ENCODE measurements at places on chromosomes 12 and 14.

DNA sequence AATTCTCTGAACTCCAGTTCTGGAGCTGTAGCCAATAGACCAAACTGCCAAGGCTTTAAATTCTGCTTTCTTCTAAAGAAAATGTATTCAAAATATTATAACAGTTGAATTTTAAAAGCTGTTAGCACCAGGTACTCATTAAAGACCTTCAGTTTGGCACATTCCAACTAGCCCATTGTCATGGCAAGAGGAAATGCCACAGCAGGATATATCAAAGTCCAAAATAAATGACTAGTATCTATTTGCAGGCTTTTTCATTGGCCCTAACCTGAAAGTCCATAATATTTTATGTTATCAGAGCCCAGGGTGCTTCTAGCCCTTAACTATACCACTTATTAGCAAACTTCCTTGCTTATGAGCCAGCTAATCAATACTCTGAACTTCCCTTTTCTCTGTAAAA, 3.1 kb upstream of the RIC8B start:
- no peak for DNase-seq

GRCh38 chr14:68929623-68930307, 49.3 kb downstream of the ACTN1 start:
- DNase-seq, result no peak

DNA sequence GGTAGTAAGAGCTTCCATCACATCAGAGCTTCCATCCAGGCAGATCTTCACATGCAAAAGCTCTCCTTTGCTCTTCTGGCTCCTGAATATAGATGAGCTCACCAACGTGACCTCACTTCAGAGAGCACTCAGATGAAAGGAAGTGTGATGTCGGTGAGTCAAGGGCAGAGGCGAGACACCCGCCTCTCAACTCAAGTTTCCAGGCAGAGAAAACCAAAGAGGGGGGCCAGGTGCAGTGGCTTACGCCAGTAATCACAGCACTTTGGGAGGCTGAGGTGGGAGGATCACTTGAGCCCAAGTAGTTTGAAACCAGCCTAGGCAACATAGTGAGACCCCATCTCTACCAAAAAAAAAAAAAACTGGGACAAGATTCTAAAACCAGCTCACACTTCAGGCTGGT, 126.9 kb downstream of the DUSP6 start:
- peak; percentile 36 for DNase-seq

GRCh38 chr12:11595080-11595479, 54.4 kb upstream of the ETV6 start:
- DNase-seq, result no peak

DNA sequence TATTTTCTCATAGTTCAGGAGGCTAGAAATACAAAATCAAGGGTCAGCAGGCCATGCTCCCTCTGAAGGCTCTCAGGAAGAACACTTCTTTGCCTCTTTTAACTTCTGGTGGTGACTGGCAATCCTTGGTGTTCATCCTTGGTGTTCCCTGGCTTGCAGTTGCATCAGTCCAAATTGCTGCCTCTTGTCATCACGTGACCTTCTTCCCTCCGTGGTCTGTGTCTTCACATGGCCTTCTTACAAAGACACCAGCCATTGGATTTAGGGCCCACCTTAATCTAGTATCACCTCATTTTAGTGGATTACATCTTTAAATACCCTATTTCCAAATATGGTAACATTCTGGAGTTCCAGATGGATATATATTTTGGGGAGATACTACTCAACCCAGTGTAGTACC, 7.5 kb upstream of the LRRC9 start:
- no peak for DNase-seq

DNA sequence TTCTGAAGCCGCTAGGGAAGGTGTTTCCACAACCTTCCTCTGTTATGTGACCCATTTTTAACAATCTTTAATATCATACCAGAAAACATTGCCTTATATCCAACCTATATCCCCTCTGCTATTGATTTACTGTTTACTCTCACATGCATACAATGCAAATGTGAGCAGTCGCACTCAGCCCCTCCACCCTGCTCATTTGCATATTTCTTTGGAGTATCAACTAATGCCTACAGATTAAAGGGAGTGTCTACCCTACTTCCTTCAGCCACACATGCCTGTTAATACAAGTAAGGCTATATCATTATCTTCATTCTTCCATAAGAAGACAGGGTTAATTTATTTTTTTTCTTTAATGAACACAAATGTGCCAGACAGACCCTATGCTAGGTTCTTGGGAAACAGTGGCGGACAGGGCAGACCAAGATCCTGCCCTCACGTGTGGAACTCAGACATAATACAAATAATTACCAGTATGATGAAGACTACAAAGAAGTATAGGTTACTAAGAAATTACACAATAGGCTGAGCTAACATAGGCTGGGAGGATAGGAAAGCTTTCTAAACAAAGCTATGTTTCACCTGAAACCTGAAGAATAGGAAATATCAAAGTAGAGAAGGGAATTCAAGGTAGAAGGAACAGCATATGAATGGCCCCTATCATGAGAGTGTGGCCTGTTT, 107.3 kb upstream of the MDM1 start:
- DNase-seq, result no peak

- no peak for DNase-seq
Observed at GRCh38 chr12:105570944-105571343, 240.5 kb downstream of the C12orf75 start.

DNA sequence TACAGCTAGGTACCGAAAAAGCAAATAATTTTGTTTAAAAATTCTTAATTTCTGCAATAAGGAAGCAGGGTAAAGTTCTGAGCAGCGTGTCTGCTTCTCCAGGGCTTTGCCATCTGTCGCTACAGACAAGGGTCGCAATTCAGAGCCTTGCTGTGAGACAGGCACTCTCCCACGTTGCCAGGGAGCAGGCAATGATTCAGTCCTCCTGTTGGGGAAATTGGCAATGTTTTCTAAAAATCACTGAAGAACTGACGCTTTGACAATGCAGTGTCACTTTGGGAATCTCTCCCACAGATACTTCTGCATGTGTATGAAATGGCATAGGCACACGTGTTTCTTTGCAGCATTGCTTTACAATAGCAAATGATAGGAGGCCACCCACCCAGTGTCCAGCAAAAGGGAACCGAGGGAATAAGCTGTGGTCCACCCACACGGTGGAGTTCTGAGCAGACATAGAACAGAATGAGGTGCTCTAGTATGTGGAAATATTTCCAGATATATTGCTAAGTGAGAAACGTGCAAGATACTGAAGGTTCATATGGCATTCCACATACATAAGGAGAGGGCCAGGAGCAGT, 16.0 kb upstream of the HIP1R start:
- DNase-seq, result no peak

DNA sequence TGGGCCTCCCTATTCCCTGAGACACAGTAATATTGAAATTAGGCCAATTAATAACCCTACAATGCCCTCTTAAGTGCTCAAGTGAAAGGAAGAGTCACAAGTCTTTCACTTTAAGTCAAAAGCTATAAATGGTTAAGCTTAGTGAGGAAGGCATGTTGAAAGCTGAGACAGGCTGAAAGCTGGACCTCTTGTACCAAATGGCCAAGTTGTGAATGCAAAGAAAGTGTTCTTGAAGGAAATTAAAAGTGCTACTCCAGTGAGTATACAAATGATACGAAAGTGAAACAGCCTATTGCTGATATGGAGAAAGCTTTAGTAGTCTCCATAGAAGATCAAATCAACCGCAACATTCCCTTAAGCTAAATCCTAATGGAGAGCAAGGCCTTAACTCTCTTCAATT, 140.8 kb downstream of the PTCSC3 start:
- no peak for DNase-seq

GRCh38 chr12:27821259-27821973, 41.4 kb upstream of the MANSC4 start:
- DNase-seq, result no peak

DNA sequence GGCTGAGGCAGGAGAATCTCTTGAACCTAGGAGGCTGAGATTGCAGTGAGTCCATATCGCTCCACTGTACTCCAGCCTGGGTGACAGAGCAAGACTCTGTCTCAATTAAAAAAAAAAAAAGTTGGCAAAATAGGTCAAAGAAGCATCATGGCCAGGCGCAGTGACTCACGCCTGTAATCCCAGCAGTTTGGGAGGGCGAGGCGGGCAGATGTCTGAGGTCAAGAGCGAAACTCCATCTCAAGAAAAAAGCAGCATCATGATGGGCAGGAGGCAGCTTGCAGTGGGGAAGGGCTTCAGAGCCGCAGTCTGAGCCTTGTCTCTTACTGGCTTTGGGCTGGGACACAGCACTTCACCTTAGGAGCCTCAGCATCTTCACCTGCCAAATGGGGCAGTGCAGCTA, 21.4 kb downstream of the TEAD4 start:
- DNase-seq, result no peak

GRCh38 chr14:104477666-104478380, 101.7 kb upstream of the C14orf180 start:
- no peak for DNase-seq

DNA sequence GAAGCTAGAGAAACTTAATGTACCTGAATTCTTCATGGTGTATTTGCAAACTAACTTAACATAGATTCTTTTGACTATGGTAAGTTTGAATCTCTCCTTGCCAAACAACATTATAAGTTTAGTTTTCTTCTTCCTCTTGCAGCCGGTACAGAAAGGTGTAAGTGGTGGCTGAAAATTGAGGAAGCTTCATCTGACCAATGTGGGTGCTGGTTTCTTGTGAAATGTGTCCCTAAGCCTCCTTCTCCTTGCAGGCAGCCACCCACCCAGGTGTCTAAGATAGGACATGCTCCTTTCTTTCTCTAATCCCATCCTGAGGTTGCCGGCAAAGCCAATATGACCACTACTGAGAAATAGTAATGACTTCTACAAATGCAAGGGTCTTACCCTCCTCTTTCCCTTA, 20.6 kb downstream of the GSG1 start:
- no peak for DNase-seq

DNA sequence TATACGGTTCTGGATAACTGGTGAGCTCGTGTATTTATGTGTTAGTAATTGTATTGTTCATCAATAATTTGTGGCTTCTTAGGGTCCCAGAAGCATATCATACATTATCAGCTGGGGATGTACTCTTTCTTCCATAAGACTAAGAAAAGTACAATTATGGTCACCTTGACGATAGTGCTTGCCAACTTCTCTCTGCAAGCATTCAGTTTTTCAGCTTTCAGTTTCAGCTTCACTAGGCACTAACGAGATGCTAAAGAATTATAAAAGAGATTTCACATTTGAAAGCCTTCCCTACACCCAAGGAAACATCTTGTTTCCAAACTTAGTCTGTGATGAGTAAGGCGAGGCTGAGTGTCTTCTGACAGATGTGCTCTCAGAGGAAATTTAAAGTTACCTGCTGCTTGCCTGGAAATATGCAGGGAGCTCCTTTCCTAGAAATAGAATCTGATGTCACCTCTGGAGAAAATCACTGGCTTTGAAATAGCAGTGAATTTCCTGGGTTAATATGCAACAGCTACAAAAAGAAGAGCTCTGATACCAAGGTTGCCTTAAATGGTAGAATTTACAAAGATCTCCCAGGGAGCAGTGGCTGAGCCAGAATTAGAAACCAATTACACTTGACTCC, 1419.9 kb upstream of the TMEM132C start:
- DNase-seq, result no peak

DNA sequence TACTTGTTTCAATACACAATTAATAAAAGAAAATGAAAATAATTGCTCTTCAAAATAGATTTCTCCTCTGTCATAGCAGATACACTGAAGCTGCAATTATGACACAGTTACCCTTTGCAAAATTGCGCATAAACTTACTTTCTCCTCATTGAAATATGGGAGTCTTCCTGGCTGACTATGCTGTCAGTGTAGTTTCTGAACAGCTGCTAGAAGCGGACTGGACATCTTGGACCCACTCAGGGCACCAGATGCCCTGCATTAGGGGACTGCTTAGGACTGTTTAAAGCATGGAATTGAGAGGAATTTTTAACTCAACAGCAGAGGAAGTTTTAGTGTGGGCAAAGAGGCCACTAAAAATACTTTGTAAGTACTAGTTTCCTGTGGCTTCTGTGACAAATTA, 454.9 kb downstream of the ATP23 start:
- DNase-seq, result no peak

- DNase-seq, result no peak
Observed at GRCh38 chr12:114743289-114743688, 59.3 kb upstream of the TBX3 start.
